ENCODE measurements at places on chromosomes 5 and 9.

GRCh38 chr5:53302529-53302928 is 177.9 kb upstream of the FST start:
- DNase-seq: no peak

DNA sequence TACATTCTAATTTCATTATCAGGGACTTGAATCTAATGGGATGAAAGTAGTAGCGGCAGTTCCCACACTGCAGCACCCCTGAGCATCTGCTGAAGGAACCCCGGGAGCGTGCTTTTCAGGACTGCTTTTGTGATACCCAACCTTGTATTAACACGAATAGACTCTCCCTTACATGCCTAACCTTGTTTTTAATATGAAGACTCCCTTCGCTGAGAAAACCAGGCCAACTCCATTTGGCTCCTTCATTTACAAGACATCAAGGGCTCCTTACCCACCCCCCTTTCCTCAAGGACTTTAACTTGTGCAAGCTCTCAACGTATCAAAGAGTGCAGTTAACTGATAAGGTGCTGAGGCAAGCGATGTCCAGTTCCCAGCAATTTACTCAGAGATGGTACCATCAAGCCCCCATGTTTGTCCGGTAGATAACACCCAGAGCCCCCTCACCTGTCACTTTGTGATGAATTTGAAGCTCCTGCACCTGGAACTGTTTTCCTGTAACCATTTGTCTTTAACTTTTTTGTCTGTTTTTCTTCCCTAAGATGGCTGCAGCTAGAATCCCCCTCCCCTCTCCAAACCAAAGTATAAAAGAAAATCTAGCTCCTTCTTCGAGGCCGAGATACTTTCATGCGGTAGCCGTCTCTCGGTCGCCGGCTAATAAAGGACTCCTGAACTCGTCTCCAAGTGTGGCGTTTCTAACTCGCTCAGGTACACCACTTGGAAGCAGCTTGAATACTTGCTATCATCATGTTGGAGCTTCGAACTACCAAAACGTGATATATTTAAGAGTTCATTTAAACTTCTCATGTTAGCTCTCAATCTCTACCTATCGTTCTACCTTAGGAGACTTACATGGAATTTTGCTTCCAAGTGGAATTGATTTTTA is 10.7 kb downstream of the HNRNPH1 start:
- no peak for DNase-seq

DNA sequence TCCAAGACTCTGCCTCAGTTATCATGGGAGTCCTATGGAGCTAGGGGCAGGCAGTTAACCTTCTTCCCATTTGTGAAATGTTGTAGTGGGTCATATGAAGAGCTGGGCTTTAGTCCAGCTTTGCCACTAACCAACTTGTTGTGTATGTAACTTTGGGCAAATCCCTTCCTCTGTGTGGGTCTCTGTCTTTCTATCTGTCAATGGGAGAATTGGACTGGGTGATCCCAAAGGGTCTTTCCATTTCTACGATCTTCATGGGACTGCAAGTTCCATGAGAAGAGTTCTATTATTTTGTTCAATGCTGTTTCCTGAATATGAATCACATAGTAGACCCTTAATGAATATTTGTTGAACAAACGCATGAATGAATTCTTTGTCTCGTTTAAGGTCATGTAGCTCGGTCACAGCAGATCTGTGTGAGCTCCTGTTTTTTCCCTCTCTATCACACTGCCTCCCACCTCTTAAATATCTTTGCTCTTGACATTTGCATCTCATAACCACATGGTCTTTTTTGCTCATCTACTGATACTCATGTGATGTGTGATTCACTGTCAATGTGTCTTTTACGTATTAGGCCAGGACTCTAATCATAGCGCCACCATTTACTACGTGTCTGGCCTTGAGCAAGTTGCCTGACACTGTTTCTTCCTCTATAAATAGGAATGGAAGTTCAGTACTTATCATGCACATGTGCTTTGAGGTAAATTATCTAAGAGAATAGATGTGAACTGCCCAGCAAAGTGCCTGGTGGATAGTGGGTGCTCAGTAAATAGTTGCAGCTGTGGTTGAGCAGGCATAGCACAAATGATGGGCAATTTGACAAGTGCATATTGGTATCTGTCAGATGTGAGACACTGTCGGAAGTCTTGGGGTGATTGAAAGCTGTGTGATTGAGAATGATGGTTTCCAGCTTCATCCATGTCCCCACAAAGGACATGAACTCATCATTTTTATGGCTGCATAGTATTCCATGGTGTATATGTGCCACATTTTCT is 37.4 kb downstream of the PTTG1 start:
- DNase-seq: no peak

DNA sequence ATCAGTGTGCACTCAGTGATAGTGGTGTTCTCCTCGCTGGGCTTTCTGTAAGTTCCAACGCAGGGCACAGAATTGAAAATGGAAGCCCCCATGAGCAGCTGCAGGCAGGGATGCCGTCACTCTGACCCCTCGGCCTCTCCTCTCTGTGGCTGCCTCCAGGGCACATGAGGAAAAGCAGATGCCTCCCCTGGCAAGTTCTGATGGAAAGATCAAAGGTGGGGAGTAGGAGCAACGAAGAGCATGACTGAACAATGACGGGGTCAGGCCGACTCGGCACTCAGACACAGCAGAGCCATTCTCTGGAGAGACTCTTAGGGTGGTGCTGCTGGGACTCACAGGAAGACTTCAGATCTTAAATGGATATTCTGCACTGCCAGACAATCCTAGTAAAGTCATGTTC is 65.6 kb upstream of the CKMT2 start:
- DNase-seq: no peak

- no peak for DNase-seq
Observed at GRCh38 chr5:40798801-40799210, 632 bp upstream of the PRKAA1 start.

DNA sequence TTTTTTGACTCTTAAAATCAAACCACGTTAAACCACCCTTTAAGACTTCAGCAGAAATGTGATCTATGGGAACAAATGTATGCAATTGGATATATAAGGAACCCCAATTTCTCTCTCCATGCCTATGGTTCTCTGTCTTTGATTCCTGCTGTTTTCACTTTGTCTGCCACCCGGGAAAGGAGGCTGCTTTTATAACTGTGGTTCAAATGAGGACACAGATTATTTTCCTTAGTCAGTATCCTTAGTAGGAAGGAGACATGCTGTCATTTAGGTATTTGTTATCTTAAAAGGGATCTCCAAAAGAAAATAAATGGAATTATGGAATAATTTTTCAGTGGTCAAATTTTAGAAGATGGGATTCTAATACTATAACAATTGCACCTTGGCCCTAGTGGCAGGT is 176.1 kb upstream of the NREP start:
- no peak for DNase-seq

GRCh38 chr5:32621256-32621655 is 35.9 kb downstream of the SUB1 start:
- no peak for DNase-seq

GRCh38 chr9:22084336-22085035 is 75.4 kb upstream of the CDKN2B start:
- DNase-seq: no peak

- no peak for DNase-seq
Observed at GRCh38 chr5:152270096-152270495, 135.0 kb downstream of the NMUR2 start.

DNA sequence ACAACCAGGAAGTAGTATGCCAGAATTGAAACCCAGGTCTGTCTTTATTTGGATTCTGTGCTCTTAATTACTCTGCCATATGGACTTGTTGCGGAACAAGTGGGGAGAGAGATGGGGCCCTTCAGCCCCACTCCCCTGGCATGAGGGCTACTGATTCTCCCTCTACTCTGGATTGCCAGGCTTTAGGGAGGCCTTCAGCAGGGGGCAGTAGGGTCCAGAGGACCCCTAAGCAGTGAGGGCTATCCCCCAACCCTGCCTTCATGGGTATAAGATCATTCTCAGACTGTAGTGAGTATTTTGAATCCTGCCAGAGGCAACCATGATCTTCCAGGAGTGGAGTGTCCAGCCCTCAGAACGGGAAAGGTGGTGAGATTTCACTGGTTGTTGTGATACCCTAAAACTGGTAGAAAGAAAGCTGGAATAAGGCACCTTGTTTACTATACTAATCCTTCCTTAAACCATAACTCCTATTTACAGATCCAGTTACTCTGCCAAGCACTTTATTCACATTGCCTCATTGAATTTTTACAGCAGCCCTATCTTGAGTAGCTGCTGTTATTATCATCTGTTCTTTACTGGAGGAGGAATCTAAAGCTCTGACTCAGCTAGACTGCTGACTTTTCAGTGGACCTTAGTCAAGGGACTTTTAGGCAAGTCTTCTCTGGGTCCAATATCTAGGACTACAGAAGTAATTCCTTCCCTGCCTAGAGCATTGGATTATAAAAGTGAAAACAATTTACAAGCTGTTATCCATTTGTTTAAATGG is 31.3 kb upstream of the LARP1 start:
- no peak for DNase-seq

- DNase-seq: no peak
Observed at GRCh38 chr5:67021031-67021430, 175.6 kb downstream of the CD180 start.

All from stimulated activated CD4-positive, alpha-beta T cell treated with anti-CD3 and anti-CD28 coated beads, TNF-alpha, amount 100 ng/mL, for 24 hours (primary cell).